ENCODE measurements at places on chromosomes 1 and 21.
A peak's percentile ranks its signal among the peaks of the same experiment; 100 is the strongest.

GRCh38 chr1:61399199-61399598, 316.8 kb downstream of the NFIA start:
- no peak for DNase-seq

- DNase-seq = no peak
These were observed 46.8 kb upstream of the COX20 start for GRCh38 chr1:244788493-244789275.

DNA sequence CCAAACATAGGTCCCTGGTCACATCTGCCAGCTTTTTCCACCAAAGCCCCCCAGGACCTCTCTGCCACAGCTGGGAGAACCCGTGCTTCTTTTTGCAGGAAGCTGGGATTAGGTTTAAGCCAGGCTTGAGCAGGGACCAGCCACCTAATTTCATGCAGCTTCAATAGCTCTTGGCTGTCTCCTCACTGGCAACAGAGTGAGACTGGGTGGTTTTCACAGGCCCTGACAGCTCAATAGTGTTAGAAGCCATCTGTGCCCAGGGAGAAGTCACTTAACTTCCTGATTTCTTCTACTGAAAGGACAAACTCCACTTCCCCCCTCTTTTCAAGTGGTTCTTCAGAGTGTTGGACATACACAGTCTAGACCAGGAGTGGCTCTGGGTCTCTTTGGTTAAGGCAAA, 20.4 kb upstream of the SRSF4 start:
- DNase-seq = no peak

DNA sequence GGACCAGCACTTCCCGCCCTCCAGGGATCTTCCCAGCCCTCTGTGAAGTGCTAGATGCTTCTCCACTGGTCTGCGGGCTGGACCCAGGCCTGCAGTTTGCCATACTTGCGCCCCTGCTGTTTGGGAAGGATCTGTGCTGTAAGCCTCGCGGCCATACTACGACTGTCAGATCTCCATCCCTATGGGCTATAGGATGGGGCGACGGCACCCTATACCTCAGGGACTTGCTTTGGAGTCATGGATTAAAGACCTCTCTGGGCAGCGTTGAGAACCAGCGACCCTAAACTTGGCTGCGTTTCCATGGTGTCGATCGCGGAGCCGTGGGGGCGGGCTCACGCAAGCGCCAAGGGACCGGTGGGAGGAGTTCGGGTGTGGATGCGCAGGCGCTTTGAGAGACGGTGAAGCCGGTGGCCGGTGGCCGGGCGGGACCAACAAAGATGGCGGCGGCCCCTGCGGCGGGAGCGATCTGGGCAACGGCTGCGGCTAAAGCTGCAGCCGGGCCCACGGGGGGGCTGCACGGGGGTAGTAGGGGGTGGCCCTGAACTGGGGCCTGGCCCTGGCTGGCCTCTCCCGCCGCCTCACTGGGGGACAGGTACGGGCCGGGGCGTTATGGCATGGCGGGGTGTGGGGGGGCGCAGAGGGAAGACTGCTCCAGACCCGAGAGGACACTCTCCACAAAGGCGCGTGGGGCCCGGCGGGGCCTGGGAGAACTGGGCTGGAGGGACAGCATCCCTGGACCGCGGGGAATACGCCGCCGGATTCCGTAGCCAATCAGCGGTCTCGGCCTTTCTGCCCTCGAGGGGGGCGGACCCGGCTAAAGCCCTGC, at the start of gene USP21:
TSS of gene USP21 (plus strand) at position 414 of the 826 bp plus-strand sequence. CDS start 1,141 bp downstream, outside the sequence.
- DNase-seq = peak; percentile 90

DNA sequence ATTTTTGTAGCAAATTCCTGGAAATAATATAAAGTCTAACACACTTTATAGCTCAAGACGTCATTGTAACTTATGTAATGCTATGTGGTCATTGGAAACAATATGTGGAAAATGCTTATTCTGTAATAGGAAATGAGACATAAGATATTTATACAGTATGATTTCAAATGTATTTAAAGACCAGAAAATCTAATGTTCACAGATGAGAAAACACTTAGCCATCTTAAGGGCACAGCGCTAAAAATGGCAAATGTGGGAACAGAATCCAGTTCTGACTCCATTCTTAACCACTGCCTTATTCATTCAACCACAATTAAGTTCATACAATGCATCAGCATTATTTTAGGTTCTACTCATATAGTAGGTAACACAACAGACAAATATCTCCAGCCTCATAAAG, 12.5 kb downstream of the CSDE1 start:
- no peak for DNase-seq

GRCh38 chr1:168686666-168687065, 42.3 kb downstream of the DPT start:
- no peak for DNase-seq

- DNase-seq = peak; percentile 11
These were observed 172.5 kb upstream of the EDN2 start for GRCh38 chr1:41656825-41657500.

DNA sequence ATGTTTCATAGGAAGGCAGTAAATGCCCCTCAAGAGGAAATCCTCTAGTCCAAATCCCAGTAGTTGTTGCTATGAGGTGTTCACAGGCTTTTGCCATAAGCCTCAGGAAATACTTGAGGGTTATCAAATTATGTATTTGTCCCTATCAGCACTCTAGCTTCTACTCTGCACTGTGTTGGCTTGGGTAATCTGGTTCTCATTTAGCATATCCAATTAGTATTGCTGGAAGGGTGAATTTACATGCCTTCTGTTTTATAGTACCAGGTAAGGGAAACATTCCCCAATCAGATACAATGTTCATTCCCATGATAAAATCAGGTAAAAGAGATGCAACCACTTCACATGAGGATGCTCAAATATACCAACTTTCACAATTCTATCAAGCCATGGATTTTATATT, 211.2 kb downstream of the S1PR1 start:
- DNase-seq = no peak

DNA sequence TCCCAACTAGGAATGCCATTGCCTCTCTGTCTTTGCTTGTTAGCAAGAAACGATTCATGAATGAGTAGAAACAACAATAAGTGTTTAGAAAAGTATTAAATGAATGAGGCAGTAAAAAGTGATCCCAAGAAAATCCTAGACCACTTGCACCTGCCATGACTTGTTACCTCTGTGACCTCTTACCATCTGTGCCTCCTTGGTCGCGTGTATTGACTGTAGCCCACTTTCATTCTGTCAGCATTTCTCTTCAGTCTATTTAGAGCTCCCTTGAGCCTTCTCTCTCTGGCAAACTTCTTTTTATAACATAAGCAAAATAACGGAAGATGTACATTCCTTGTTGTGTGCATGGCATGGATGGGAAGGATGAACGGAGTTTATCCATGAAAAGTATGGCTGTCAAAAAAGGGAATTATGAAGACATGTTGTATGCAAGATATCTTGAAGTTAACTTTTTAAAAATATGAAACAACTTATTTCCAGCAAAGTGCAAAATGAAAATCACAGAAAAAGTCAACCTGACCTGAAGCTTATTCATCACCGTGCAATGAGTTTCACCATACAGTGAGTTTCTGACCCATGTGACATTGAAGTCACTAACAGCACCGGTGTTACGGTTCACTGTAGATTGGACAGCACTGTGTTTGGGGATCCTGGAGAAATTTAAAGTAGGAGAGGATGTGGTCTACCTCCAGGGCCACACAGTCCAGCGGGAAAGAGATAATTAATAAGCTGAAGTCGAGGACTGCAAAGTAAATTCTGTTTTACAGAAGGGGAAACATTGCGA, 47.7 kb downstream of the KCNK1 start:
- no peak for DNase-seq

- DNase-seq = no peak
These were observed 38.1 kb upstream of the LBR start for GRCh38 chr1:225465793-225466517.
